ENCODE measurements at places on chromosomes 12 and 14.

DNA sequence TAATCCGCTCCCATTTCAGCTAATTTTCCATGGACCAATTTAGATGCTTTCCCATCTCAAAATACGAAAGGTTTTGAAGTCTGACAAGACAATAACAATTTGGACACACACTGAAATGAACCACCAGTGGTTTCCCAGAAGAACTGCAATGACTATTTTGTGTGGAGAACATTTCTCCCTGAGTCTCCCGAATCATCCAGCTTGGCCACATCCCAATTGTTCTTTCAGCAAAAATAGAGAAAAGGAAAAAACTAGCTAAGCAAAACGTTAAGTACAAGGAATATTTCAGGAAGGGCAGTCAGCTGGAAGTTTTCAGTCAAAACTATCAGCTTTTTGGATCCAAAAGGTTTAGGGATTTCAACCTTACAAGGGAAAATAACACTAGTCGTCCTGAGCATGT, 390.6 kb downstream of the KCNH5 start:
- peak; percentile 46 for DNase-seq

- peak; percentile 41 for DNase-seq
Measured at GRCh38 chr12:129696926-129697325, 206.9 kb downstream of the TMEM132D start.

GRCh38 chr12:111175396-111176094, 193.3 kb downstream of the PHETA1 start:
- DNase-seq, result no peak

DNA sequence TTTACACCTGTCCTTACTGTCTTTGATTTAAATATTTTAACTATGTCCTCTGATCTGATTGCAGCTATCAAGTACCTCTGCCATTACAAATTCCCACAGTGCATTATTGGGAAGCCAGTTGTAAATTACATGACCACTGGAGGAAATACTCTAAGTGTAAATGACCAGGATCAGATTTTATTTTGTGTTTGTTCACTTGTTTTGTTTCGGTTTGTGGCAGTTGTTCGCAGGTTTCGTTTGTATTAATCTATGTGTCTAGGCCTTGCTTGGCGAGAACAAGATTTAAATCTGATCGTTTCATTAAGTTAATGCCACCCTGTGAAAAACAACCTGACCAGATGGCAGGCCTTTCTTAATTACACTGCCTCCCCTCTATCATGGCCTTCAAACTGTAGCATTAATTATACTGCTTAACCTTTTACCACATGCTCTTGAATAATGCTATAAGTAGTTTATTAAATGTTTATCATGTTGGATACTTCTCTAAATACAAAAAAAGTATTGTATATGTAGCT, 990.1 kb downstream of the TMTC2 start:
- DNase-seq, result no peak
